ENCODE measurements at places on chromosomes 1 and 21.

DNA sequence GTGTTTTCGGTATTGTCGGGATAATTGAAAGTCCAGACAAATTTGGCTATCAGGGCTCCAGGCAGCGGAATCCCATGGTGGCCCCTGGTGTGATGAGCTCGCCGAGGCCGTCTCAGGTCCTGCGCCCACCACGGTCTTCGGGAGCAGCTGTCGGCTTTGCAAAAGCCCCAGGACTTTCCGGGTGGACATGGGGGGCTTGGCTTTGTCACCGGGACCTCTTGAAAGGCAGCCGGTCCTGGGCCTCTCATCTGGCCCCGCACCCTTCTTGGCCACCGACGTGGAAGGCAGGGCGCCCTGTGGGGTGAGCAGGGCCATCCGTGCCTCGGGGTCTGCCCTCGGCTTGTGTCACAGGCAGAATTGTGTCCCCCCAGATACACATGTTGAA is 87.1 kb upstream of the ACTRT2 start:
- no peak for DNase-seq

DNA sequence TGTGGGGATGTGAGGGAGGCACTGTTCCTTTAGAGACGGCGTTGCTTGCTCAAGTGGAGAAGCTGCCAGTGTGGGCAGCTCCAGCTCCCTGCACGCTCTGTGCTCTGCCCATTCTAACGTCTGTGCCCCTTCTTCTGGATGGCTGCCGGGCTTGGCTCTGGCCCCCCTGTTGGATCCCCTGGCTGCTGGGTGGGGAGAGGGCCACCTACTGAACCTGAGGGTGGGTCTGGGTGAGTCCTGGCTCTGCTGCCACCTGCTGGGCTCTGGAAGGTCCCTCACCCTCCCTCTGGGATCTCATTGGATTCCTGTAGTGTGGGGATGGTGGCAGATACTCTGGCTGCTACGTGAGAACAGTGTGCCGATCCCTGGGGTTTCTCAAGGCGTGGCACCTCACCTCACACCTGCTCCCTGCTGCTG is 5.0 kb downstream of the PFKL start:
- DNase-seq = peak; percentile 48

GRCh38 chr1:206577626-206578025 is 34.6 kb downstream of the EIF2D start:
- DNase-seq = no peak

- DNase-seq = no peak
These were observed 14.2 kb upstream of the HEATR1 start for GRCh38 chr1:236618507-236618906.

DNA sequence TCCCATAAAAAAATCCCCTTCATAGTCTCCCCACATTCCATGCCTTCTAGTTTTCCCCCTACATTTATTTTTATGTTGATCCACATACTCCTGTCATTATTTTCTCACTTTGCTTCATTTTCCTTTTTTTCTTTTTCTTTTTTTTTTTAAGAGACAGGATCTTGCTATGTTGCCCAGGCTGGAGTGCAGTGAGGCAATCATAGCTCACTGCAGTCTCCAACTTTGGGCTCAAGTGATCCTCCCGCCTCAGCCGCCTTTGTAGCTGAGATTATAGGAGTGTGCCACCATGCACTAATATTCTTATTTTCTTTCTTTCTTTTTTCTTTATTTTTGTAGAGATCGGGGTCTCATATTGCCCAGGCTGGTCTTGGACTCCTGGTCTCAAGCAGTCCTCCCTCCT is 7.8 kb downstream of the RNF2 start:
- DNase-seq = no peak

DNA sequence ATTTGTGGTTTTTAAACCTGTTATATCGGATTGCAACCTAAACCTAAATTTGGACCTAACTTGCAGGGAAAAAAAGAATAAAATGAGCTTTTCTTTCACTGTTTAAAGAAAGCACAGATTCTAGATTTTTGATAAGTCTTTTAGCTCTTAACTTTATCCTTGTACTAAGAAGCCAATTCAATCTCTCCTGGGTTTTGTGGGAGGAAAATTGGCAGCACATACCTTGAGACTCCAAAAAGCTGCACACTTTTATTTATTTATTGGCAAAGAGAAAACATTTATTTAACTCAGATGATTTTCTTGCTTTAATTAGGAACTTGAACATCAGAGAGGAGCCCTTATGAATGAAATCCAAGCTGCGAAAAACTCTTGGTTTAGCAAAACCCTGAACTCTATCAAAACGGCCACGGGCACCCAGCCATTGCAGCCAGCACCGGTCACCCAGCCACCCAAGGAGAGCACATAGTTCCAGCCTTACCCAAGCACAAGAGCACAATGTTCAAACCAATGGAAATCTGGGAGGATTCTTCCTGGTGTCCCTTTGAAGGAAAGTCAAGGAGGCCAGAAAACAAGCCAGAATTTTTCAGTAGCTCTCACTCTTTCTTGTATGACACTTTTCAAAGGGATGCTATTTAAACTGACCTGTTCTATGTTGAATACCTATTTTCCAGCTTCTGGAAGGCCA is 10.1 kb upstream of the CACYBP start:
- no peak for DNase-seq

DNA sequence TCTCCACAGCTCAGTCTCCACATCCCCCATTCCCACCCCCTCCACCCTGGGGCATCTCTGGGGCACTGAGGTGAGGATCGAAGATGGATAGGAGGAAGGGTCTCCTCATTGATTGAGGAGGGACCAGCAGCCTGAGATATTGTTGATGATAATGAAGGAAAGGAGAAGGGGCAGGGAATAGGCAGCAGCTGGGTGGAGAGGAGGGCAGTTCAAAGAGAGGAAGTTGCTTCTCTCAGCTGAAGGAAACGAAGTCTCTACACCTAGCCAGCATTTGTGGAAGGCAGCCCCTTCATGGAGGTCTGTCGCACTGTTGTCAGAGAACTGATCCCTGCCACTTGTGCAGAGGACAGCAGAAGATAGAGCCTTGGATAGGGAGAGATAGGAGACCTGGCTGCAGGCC is 5.7 kb downstream of the KNCN start:
- no peak for DNase-seq

DNA sequence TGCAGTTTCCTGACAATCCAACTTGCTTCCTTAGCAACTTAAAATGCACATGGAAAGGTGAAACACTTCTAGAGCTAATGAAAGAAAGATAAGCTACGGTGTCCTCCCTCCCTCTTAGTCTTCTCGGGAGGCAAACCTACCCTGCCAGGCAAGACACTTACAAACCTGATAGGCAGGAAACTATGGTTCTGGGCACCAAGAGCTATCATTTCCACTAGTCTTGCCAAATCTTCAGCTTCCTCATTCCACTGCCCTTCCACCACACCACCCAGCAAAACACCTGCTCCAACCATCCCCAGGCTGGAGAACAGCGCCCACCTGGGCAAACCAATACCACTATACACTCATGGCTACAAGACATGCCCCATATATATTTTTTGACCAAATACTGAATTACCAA is 15.2 kb downstream of the NDC1 start:
- DNase-seq = no peak

DNA sequence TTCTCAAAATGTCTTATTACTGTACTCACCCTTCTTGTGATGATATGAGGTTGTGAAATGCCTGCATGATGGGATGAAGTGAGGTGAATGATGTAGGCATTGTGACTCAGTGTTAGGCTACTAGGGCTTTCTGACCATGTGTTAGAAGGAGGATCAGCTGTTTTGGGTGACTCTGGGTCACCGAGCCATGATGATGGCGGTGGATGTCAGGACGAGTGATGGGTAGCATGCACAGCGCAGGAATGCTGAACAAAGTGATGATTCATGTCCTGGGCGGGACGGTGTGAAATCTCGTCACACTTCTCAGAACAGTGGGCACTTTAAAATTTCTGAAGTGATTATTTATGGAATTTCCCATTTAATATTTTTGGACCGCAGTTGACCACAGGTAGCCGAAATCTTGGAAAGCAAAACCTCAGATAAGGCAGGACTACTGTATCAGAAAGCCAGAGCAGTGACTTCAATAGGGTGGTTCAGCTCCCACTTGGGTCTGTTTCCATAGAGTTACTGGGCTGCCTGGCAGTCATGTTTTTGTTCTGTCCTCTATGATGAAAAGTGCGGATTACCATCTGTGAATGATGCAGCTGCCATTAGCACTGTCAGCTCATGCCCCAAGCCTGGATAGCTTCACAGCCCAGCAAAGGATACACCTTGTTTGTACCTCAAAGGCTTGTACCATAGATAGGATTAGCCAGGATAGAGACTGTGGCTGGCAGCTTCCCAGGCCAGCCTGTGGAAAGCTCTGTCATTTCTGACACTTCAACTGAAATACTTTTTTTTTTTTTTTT is 26.6 kb downstream of the IL6R start:
- DNase-seq = peak; percentile 75

DNA sequence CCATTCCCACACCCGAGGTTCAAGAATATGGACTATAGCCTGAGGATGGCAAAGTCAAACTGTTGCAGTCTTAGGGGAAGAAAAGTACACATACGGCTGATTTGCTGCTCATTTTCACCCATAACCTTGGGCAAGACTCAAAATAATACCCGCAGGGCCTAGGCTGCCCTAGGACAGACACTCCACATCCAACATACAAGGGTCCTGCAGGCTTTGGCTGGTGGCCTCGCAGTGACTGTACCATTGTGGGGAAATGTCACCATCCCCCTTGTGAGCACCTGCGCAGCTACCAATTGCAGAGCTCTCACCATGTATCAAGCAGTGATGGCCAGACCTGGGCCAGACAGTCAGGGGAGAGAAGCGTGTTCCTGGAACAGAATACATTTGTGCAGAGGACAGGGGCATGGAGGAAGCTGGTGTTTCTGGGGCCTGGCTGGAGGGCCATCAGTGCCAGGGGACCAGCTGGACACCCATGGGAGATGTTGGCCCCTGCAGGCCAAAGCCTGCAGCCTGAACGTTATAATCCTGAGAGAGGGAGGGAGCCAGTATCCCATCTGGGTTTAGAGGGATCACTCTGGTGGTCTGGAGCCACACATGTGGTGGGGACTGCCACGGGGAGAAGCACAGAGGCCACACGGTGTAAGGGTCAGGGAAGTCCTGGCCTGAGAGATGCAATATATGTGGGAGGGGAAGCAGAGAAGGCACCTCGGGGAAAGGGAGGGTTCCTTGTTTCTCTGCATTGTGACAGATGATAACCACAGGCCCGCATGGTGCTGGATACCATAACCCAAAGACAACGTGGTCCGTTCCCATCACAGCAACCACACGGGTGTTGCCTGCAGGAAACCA is 101.2 kb downstream of the GLIS1 start:
- no peak for DNase-seq

GRCh38 chr1:198271467-198271866 is 114.7 kb downstream of the NEK7 start:
- DNase-seq = no peak

GRCh38 chr21:45747233-45747766 is 103.8 kb downstream of the PCBP3 start:
- DNase-seq = no peak

- DNase-seq = peak; percentile 91
These were observed 187.7 kb upstream of the EDN2 start for GRCh38 chr1:41672173-41672572.

DNA sequence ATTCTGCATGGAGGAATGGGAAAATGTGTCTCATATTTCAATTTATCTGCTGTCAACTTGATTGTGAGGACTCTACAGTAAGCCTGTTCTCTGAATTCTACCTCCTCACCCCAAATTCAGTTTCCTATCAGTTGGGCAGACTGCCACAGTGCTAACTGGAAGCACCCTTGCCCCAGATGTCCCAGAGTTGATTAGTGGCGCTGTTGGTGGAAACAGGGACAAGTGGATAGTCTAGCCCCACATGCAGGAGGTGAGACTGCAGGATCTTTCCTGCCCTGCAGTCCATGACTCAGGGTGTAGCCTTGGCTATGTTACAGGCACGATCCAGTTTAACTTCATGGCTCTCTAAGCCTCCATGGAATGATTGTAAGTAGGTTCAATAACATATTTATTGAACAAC is 22.1 kb downstream of the ADAM30 start:
- DNase-seq = no peak

DNA sequence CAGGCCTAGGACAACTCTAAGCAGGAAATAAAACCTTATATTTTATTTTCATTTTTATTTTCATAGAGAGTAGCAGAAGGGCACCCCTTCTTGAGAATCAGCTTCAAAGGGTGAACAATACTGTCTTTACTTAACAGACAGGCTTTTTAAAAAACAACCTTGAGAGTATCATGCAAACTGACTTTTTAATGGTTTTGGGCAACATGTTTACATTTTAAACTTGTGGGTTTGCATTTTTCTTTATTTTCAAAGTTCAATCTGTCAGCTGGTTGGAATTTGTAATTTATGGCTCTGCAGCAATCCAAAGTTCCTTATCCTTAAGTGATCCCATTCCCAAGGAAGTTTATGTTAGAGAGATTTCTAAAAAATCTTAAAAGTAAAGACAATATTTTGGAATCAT is 392.3 kb upstream of the ADAMTS5 start:
- DNase-seq = no peak

GRCh38 chr1:203028784-203029553 is 2.7 kb downstream of the PPFIA4 start:
- no peak for DNase-seq

DNA sequence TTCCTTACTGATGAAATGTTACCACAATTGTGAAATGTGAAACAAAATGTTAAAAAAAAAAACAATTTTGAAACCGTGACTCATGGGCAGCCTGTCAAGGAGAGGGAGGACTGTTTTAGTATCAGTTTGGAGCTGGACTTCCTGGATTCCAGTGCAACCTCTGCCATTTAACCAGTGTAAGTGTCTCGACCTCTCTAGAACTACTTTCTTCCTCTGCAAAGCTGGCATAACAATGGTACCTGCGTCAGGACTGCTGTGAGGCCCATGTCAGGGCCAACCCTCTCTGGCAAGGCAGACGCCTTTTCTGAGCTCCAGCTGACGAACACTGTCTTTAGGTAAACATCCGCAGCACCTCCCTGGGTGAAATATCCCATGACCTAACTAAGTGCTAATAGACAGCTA is 20.9 kb downstream of the URB1 start:
- DNase-seq = peak; percentile 57

GRCh38 chr1:40110389-40110788 is 13.3 kb upstream of the PPT1 start:
- DNase-seq = no peak

DNA sequence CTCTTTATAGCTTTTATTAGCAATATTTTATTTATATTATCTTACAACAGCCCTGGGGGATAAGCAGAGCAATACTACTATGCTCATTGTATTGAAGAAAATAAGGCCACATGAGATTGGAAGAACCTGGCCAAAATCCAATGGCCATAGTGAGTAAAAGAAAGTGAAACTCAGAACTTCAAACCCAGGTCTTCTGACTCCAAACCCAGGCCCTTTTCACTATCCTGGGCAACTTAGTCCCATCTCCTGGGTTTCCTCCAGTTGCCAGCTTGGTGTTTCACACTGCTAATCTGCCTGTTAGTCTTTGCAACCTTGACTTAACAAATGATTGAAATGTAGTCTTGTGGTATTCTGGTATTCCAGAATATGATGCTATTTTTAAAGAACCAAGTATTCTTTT is 22.4 kb upstream of the EXO1 start:
- no peak for DNase-seq

GRCh38 chr1:50700214-50700613 is 259.9 kb downstream of the FAF1 start:
- no peak for DNase-seq
